ENCODE measurements at places on chromosomes 11 and 22.

DNA sequence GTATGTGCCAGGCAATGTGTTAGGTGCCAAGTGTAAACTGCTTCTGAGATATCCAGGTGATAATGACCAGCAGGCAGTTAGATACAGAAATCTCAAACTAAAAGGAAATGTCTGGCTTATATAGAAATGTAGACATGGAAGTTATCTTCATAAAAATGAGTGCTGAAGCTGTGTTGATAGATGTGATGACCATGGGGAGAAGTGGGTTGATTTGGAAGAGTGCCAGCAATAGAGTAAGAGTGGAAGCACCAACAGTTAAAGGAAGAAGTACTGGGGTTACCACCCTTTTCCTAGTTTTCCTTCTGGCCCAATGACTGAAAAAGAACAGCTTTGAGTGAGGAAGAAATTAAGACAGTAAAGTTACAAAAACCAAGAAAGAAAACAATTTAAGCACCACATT, 68.5 kb downstream of the C2CD3 start:
- no peak for DNase-seq

GRCh38 chr11:68468217-68468828, 7.8 kb downstream of the PPP6R3 start:
- DNase-seq = no peak

GRCh38 chr11:64306876-64307622, 1.7 kb downstream of the ESRRA start:
- DNase-seq = no peak

DNA sequence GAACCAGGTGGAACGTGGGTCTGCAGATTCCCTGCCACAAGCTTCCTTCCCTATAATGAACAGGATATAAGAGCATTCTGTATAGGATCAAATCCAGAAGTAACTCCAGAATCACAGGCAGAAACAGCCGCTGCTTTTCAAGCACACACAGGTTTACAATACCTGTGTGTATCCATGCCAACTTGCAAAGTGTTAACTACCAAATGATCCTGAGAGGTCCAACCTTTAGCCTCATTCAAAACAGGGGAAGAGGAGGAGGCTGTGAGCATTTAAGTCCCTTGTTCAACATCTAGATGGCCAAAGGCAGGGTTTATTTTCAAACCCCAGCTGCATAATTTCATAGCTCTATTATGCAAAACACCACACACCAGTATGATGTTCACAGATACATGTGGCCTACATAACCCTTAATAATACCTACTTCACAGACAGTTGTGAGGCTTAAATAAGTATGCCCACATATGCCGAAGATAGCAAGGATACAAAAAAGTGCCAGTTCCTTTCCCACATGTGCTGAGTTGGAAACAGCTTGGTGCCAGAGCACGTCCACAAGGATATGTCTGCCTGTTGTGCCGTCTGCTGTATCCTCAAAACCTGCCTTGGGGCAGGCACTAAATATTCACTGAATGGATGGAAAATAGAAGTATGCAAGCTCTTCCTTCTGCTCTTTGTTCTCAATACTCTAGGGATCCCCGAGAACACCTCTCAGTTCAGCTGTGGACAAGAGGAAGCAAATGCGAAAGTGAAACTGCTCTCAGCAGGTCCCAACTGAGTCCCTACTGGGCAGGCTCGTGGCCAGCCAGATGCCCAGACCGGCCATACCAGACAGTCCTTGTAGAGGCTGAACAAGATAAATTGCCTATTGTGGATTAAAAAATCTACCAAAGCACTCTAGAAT, 66.8 kb downstream of the LARGE1 start:
- peak; percentile 16 for DNase-seq

DNA sequence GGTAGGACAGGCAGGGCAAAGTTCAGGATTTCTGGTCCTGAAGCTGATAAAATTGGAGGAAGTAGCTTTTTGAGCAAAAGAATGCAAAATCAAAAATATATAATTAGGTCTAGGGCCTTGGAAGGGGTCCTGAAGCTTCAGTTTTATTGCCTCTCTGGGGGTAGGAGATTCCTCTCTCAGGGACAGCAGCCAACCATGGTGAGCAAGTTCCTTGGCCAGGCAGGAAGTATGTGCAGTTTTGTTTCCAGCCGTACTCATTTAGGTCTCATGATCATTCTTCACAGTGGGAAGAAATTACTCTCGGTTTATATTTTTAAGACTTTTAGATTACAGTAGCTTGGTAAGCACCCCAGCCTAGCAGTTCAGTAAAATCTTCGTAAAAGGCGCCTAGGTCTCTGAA, 2.9 kb upstream of the RAB38 start:
- no peak for DNase-seq

DNA sequence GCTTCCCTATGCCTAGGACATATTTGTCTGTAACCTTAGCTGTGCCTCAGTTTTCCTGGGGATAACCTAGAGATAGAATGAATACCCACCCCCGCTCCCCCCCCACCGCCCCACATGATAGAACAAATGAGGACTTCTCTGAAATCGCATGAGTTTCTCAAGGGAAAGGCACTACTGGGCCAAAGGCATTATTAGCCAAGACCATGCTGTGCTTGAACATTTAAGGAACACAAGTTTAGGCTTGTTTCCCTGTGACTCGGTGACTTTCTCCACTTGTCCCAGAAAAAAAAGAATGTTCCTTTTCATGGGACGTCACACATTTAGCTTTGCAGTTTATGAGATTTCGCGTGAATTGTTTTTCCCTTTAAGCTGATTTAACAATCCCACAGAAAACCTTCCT, 51.4 kb upstream of the CRTAM start:
- DNase-seq = no peak

GRCh38 chr22:49525360-49525759, 302.3 kb downstream of the BRD1 start:
- no peak for DNase-seq

- DNase-seq = no peak
These were observed 5.4 kb downstream of the RNF121 start for GRCh38 chr11:71934213-71934612.

GRCh38 chr11:65474864-65475263, 24.0 kb upstream of the MALAT1 start:
- no peak for DNase-seq

- no peak for DNase-seq
These were observed 2.2 kb downstream of the SULT4A1 start for GRCh38 chr22:43860126-43860525.

GRCh38 chr11:68200639-68201038, 12.5 kb downstream of the KMT5B start:
- peak; percentile 47 for DNase-seq

- peak; percentile 63 for DNase-seq
These were observed 638 bp downstream of the NRGN start for GRCh38 chr11:124740277-124740882.

DNA sequence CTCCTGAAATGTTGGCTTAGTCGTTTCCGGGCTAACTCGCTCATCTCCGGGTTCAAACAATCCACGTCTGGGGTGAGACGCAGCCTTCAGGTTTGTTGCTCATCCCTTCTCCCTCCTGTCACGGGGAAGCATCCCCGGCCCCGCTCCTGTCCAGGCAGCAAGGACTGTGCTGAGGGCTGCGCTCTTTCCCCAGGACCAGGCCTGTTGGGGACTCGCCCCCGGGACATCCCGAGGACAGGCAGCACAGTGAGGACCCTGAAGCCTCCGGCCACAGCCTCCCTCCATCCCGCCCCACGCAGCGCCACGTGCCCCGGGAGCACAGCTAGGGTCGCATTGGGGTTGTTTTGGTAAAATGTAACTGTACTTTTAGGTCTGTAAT, 252.0 kb downstream of the BRD1 start:
- DNase-seq = no peak

All from foreskin fibroblast (primary cell).